ENCODE measurements at places on chromosomes 1 and 21.

DNA sequence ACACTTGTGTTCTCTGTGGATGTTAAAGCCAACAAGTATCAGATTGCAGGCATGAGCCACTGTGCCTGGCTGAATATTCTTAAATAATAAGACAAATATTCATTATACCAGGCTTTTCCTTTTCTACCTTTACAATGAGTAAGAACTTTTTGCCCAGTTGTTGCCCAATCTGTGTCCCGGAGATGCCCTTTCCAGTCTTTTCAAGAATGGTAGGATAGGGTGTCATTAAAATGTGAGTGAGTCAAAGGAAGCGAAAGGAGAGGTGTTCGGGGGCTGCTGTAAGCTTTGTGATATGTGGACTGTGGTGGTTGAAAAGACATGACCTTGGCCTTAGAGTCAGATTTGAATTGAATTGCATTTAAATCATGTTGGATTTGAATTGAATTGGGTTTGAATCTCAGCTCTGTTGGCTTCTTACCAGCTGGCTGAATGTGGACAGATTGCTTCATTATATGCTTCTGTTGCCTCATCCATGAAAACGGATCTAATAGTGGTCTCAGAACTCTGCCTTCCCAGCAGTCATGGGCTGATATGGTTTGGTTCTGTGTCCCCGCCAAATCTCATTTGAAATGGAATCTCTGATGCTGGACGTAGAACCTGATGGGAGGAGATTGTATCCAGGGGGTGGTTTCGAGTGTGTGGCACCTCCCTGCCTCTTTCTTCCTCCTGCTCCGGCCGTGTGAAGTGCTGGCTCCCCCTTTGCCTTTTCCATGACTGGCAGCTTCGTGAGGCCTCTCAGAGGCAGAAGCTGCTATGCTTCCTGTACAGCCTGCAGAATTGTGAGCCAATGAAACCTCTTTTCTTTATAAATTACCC lies 22.7 kb upstream of the AADACL3 start:
- DNase-seq, result no peak

DNA sequence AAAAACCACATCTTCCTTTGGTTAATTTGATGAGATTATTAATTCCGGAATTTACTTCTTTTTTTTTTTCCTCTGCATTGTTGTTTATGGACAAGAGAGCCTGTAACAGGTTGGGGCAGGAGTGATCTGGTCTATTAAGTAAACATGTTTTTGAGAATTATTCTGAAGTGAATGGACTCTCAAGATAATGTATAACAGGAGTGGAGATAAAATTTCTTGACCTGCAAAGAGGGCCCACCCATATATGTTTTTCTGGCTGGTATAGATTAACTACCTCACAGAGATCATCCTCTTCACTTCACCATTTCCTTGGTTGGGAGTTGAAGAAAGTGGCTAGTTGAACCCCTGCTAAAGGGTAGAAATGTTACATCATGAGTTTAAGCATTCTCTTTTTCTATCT lies 10.7 kb downstream of the DDI2 start:
- DNase-seq, result no peak

DNA sequence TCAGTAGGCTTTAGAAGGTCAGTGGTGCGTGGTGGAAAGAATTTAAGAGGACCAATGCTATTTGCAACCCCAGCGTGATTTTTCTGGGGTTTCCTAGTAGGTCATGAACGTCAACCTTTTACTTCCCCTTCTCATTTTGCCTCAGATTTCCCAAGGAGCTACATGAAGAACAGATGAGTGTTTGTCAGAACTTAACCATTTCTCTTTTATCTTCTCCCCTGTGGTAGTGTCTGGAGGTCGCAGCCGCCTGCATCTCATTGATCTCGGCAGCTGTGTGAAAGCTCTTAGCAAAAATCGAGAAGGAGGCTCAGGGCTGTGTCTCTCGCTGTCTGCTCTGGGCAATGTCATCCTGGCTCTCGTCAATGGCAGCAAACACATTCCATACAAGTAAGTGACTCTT lies 491.1 kb downstream of the KIF26B start:
- no peak for DNase-seq

GRCh38 chr1:112686417-112686816 lies 12.0 kb downstream of the MOV10 start:
- DNase-seq, result no peak

GRCh38 chr1:216665406-216665805 lies 57.8 kb downstream of the ESRRG start:
- DNase-seq, result no peak

- DNase-seq, result no peak
Observed at GRCh38 chr21:40850071-40850470, 3.1 kb upstream of the DSCAM start.

- no peak for DNase-seq
Observed at GRCh38 chr1:2823921-2824610, 22.6 kb upstream of the TTC34 start.

GRCh38 chr1:199685369-199685768 lies 342.1 kb upstream of the NR5A2 start:
- no peak for DNase-seq

DNA sequence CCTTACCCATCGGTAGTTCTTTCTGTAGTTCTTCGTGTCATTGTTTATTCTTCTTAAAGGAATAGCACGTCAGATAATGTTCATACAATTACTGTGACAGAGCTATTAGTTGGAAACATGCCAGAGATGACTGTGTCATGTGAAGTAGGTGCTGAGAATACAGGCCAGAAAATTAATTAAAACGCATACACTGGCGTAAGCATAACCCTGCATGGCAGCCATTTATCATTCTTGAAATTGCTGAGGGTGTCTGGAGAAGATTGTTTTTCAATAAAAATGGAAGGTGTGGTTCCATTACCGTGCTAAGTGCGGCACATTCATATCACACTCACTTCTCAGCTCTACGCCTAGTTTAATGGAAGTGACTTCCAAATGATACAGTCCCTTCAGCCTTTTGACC lies 7.8 kb downstream of the ETS2 start:
- DNase-seq, result no peak

DNA sequence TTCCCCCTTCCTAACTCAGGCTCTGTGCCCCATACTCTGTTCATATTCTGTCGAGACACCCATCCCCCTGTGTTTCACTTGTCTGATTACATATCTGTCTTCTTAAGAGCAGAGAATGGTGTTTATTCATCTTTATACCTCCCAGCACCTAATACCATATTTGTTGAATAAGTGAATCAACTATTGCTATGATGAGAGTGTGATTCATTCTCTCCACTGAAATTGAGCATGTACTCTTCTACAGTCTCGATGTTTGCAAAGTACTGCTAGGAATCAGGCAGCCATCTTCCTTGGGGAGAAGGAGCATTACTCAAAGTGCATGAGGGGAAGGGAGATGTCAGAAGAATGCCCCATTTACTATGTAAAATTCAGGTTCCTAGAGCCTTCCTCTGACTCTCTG lies 27.0 kb downstream of the TBX15 start:
- no peak for DNase-seq

DNA sequence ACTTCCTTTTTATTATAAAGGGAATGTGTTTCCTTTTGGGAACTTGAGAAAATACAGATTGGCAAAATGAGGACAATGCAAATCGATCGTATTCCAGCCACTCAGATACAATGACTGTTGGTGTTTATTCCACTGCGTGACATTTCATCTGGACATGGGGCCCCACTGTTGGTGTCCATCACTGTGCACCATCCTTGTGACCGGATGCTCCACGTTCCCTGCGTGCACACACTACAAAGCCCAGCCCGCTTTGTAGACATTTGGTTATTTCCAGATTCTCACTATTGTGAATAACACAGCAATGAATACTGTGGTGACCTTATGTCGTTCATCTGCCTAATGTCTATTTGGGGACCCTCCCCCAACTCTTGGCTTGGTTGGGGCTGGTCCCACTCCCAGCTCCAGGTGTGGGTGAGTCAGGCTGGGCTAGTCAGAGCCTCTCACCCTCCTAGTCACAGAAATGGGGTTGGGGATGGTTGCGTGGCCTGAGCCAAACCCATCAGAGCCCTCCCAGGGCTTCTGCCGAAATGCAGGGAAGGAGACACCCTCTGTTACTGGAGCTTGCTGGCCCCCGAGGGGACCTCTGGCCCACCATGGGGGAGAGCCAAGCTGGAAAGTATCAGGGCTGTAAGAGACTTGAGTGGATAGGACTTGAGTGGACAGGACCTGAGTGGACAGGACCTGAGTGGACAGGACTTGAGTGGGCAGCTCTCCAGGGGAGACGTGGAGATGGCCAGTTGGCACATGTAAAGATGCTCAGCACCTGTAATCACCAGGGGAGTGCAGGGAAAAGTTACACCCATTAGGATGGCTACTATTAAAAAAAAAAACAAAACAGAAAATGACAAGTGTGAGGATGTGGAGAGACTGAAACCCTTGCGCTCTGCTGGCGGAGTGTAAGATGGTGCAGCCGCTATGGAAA lies 57.1 kb upstream of the ADARB1 start:
- DNase-seq, result no peak

- DNase-seq, result no peak
Observed at GRCh38 chr21:37266515-37267221, 466 bp downstream of the VPS26C start.

- no peak for DNase-seq
Observed at GRCh38 chr1:37244083-37244480, 209.8 kb upstream of the GRIK3 start.

GRCh38 chr1:30613188-30613587 lies 110.2 kb downstream of the MATN1 start:
- DNase-seq, result no peak

GRCh38 chr21:35275776-35276175 lies 226.7 kb upstream of the RUNX1 start:
- DNase-seq, result no peak

- no peak for DNase-seq
Observed at GRCh38 chr21:44931501-44932407, 8.1 kb upstream of the SLX9 start.

DNA sequence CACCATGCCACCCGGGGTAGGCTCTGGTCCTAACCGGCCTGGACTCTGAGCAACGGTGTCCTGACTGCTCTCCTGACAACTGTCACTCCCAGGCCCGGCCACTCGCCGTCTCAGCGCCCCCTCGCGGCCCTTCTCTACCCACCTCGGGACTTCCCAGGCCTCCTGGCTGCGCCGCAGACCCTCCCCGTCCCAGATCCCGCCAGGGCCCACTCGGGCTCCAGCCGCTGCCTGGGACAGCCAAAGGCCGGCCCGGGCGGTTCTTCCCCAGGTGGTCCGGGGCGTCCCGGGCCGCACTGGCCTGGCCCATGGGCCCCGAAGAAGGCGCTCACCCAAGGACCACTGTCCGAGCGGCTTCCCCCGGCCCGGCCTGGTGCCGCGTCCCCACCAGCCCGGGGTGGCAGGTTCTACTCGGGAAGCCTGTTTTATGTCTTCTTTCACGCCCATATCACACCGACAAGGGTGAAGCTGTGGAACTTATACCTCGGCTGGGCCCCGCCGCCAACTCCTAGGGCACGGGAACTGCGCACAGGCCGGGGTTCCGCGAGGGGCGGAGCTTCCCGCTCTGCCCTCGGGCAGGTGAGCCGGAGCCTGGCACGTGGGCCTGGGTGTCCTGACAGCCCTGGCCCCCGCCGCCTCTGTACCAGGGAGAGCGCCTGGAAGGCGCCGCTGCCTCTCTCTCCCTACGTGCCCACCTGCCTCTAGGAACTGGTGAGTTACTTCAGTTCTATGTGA lies 138.3 kb downstream of the TTLL7 start:
- peak; percentile 56 for DNase-seq

DNA sequence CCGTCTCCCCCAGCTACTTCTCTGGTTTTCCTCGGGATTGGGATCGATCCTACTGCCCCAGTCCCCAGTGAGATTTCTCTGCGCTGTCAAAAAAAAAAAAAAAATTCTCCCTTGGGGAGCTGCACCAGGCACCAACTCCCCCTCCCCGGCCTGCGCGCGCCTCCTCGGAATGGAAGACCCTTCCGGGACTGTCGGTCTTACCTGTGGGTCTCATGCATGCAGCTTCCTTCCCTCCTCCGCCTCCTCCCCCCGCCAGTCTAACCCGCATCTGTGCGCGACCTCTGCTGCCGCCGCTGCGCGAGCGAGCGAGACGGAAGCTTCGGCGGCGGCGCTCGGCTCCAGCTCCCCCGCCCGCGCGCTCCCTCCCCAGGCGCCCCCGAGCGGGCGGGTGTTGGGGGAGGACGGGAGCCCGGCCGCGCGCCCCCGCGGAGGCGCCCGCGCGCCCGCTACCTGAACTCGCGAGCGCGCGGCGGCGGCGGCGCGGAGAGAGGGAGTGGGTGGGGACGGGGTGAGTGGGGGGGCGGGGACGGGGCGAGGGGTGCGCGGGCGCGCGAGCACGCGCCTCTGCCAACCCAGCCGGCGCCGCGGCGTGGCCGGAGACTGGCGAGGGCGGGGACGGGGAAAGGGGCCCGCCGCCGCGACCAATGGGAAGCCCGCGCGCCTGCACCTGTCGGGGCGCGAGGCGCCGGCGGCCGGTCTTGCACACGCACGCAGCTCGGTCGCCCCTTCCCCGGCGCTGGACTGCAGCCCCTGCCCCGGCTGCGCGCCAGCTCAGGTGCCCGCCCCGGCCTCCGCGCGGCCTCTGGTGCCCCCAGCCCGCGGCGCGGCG lies at the start of gene SUSD4:
Gene SUSD4, minus strand, starts transcription at position 321 of the 829 bp plus-strand sequence. CDS start 751 bp downstream, outside the sequence.
- peak; percentile 50 for DNase-seq

GRCh38 chr1:107559881-107560280 lies 405.1 kb downstream of the VAV3 start:
- DNase-seq, result no peak

- DNase-seq, result no peak
Observed at GRCh38 chr1:210378736-210379135, 50.0 kb downstream of the HHAT start.

DNA sequence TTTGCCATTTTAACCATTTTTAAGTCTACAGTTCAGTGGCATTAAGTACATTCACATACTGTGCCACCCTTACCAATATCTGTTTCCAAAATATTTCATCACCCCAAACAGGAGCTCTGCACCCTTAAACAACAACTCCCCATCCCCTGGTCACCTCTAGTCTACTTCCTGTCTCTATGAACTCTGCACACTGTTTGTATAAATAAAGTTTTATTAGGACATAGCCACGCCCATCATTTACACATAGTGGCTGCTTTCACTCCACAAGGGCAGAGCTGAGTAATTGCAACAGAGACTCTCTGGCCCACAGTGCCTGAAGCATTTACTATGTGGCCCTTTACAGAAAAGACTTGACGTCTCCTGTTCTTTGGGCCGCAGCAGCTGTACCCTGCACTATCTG lies 30.1 kb downstream of the KCNAB2 start:
- DNase-seq, result no peak

- no peak for DNase-seq
Observed at GRCh38 chr1:193827516-193827915, 641.1 kb upstream of the B3GALT2 start.
